Amniotic stem cell (primary cell): ENCODE measurements at places on chromosomes 1 and 21.
A peak's percentile ranks its signal among the peaks of the same experiment; 100 is the strongest.

- DNase-seq, result no peak
These were observed 291.2 kb downstream of the PTPRC start for GRCh38 chr1:198929961-198930599.

DNA sequence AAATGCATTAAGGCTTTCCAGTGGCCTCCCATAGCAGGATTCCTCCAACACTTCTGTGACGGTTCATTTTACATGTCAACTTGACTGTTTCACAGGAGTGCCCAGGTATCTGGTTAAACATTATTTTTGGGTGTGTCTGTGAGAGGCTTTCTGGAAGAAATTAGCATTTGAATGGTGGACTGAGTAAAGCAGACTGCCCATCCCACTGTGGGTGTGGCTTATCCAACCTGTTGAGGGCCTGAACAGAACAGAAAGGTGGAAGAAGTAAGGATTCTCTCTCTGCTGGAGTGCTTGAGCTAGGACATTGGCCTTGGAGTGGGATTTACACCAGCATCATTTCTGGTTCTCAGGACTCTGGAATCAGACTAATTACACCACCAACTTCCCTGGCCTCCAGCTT is 85.6 kb downstream of the RGS7 start:
- no peak for DNase-seq

GRCh38 chr21:46033410-46034400 is 52.1 kb downstream of the COL6A1 start:
- no peak for DNase-seq

DNA sequence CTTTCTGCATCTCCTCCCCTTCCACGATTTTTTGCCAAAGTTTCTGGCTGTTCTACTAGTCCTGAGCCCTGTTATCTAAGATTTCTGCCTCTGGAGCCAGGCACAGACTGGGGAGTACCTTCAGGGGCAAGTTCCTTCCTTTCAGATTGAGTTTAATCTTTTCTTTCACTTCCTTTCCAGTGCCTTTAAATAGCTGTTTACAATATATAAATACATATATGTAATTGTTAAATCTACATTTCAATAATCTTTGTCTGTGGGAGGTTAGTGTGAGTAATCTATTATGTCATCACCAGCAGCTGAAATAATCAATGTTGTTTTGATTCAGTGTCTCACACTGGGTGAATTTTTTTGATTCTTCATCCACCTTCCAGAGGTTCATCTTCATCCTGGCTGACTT is 31.8 kb downstream of the DIPK1A start:
- no peak for DNase-seq

GRCh38 chr1:216847397-216848036 is 124.3 kb upstream of the ESRRG start:
- no peak for DNase-seq

GRCh38 chr1:143643148-143643885 is 328.5 kb downstream of the FAM72C start:
- no peak for DNase-seq

GRCh38 chr1:184915463-184916090 is 58.7 kb downstream of the NIBAN1 start:
- no peak for DNase-seq

DNA sequence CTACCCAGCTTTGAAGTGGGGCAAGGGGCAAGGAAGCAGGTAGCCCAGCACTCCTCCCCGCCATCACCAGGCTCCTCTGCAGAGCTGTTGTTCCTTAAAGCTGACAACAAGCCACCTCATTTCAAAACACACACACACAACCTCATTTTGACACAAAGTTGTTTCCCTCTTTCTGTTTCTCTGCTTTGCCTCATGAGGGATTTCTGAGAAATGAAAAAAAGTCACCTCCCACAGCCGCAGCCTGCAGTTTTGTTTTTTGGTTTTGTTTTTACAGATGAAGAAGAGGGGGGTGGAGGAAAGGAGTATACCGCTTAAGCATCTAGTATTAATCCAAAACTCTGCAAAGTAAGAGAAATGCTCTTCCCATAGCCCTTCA is 12.1 kb downstream of the MCL1 start:
- no peak for DNase-seq

- peak; percentile 73 for DNase-seq
These were observed 20.6 kb upstream of the SH3D21 start for GRCh38 chr1:36285443-36286101.

DNA sequence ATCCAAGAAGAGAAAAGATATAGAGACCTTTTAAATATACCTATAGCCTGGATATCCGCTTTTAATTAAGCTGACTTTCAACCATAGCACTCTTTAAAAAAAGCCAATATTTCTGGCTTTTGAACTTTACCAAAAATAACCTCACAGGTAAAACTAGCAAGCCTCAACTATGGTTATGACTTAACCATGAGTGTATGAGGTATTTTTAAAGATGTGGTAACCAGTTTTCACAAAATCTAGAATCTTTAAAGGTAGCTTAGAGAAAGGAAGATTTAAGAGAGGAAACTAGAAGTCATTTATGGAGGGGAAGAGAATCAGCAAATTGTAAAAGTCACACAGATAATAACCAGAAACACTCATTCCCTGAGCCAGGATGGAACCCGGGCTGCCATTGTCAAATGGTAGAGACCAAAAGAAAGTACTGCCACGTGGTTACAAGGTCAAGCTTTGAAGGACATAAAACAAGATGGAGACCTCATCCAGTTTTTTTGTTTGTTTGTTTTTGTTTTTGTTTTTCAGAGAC is 288.4 kb upstream of the RGS18 start:
- no peak for DNase-seq

DNA sequence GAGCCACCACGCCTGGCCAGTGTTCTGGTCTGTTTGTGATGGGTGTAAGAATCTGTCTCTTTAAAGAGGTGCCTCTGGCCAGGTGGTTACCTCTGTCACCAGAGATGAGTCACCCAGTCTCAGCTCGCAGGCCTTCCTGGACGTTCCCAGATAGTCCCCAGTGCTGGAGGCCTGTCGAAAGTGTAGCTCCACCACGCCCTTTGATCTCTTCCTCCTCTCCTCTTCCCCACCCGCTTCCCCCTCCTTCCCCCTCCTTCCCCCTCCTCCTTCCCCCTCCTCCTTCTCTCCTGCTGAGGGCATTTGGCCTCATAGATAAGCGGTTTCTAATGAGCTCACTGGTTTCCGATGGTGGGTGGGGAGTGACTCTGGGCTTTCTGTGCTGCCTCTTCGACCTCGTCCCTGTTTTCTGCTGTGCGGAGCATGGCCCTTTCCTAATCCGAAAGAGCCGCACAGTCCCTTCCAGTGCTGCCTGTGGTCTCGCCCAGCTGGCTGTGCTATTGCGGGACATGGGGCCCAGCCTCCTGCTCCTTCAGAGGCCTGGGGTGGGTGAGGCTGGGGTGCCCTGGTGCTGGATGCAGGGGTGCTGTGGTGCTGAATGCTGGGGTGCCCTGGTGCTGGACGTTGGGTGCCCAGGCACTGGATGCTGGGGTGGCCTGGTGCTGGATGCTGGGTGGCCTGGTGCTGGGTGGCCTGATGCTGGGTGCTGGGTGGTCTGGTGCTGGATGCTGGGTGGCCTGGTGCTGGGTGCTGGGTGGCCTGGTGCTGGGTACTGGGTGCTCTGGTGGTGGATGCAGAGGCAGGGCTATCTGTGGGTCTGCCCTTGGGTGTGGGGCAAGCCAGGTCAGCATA is 19.2 kb downstream of the AGPAT3 start:
- no peak for DNase-seq

- DNase-seq, result no peak
These were observed 51.3 kb downstream of the PCNX2 start for GRCh38 chr1:233244183-233244582.

GRCh38 chr1:15005116-15005515 is 148.4 kb upstream of the TMEM51 start:
- no peak for DNase-seq

- DNase-seq, result no peak
These were observed 18.4 kb downstream of the CNIH4 start for GRCh38 chr1:224375059-224375458.

- DNase-seq, result no peak
These were observed 11.3 kb upstream of the ADORA1 start for GRCh38 chr1:203116091-203116820.

DNA sequence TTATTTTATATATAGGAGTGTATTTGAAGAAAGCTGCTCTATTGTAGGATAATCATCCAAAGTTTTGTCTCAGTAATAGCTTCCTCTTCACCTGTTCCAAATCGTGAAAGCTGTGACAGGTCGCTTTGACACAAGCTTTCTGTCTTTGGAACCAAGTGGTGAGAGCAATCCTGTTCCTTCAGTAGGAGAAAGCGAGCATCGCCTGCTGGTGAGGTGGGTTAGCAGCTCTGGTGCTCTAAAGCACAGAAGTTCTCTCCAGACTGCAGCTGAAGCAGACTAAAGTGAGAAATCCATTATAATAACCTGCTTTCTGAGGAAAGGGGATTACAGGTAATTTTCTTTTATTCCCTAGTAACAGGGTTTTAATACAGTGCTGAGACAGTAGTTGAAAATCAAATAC is 803.8 kb downstream of the ADGRL2 start:
- no peak for DNase-seq

- no peak for DNase-seq
These were observed 11.7 kb upstream of the FCMR start for GRCh38 chr1:206933333-206933945.

- no peak for DNase-seq
These were observed 8.7 kb downstream of the CD247 start for GRCh38 chr1:167509587-167509986.

DNA sequence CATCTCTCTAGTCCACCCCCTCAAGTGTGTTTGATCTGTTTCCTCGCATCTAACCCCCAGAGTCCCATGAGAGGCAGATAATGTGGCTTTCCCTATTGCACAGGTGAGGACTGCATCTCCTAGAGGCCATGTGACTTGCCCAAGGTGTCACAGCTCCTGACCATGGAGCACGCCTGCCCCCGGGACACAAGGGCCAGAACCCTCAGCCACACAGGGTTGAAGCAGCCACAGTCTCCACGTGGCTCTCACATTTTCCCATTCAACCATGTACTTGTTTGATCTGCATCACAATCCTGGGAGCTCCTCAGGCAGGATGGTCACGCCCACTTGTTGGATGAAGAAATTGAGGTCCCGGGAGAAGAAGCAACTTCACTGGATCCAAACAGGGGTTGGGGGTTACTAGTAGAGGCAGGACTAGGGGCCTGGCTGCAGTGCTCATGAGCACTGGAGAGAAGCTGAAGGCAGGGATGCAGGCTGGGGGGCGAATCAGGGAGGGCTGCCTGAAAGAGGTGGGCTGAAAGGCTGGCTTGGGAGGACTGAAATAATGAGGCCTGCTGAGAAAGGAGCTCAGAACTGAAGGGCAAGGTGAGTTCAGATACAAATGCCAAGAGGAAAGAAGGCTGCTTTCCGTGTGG is 207.9 kb downstream of the PTPRU start:
- DNase-seq, result no peak

DNA sequence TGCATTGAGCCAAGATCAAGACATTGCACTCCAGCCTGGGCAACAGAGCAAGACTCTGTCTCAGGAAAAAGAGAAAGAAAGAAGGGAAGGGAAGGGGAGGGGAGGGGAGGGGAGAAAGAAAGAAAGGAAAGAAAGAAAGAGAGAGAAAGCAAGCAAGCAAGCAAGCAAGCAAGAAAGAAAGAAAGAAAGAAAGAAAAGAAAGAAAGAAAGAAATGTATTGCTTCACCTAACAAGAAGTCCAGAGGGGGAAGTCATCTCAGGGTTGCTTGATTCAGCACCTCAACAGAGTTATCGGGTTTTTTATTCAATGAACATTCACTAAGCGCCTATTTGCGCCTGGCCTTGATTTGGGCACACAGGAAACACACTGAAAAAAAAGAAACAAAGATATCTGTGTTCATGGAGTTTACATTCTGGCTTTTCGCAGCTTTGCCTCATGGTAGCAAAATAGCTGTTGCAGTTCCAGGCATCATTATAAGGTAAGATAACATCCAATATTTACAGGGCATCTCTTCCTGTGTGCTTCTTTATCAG is 8.2 kb upstream of the RCSD1 start:
- DNase-seq, result no peak

DNA sequence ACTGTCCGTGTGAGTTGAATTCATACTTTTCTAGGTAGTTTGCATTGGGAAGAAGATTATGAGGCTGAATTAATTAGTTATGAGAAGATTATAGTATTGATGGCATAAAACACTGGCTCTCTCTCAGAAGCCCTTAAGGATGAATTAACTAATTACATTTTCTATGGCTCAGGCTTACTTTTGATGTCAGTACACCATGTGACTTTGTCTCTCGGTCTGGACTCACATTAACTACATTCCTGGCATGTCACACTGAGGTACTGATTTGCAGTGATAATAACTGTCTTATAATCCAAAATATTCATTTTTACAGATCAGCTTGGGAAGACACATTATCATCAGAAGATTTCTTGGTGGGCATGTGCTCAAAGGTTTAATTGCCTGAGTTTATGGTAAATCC is 362.2 kb downstream of the ZP4 start:
- no peak for DNase-seq

DNA sequence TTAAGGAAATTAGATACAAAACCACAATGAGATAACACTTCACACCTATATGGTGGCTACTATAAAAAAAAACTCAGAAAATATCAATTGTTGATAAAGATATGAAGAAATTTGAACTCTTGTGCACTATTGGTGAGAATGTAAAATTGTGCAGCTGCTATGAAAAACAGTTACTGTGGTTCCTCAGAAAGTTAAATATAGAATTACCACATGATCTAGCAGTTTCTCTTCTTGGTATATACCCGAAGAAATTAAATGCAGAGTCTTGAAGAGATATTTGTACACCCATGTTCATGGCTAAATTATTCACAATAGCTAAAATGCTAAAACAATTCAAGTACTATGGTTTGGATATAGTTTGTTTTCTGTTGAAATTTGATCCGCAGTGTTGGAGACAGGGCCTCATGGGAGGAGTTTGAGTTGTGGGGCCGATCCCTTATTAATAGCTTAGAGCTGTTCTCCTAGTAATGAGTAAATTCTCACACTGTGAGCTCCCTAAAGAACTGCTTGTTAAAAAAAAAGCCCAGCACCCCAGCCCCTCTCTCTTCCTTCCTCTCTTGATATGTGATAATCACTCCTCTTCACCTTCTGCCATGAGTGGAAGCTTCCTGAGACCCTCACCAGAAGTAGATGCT is 1412.1 kb downstream of the PLA2G4A start:
- DNase-seq, result no peak

DNA sequence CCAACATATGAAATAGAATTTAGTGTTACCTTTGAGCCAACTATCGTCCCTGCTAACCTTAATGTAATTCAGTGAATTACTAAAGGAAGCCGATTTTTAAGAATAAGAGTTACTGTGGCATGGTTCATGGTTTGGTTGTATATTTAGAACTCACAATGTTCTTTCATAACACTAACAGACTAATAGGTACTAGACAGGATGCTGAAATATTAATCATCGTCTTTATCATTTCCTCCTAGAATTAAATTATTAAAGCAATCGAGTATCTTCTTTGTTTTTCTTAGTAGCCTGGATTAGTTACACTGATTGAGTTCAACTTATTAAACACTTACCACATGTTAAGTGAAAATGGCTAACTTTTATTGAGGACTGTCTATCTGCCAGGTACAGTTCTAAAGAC is 47.7 kb downstream of the TARBP1 start:
- DNase-seq, result no peak

GRCh38 chr1:197178998-197179397 is 32.5 kb upstream of the ASPM start:
- DNase-seq, result peak; percentile 55

- DNase-seq, result no peak
These were observed 139.3 kb downstream of the LYPLAL1 start for GRCh38 chr1:219312967-219313366.
